ENCODE measurements at places on chromosomes 13 and 19.

DNA sequence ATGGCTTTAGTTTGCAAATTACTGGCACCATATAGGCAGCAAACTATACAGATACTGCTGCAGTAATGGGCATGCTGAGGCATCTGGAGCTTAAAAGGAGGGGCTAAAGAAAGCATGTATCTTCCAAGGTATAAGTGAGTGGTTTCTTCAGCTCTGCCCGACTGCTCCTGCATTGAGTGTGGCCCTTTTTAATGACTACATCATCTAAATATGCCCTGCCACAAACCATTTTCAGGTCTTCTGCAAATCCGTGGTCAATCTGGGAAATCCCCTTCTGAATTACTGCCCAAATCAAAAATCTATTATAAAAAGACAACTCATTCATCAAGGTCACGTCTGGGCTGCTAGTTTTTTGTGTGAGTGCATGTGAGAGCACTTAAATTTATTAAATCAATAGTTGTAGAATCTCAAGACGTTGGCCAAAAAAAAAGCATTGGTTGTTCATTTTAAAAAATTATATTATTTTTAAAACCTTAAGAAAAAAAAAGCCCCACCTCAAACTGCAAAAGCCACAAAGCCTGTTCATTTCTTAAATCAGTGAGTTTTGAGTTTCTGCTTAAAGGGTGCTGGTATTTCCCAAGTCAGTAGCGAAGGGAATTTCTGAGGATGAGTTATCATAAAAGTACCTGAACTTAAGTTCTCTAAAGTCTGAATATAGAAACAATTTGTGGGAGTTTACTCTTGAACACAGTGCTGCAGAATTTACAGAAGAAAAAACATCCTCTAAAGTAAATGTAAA, 16.3 kb downstream of the LCP1 start:
- DNase-seq, result no peak

GRCh38 chr13:113024466-113024865, 55.5 kb downstream of the MCF2L start:
- no peak for DNase-seq

- no peak for DNase-seq
These were observed 2.0 kb downstream of the PALM start for GRCh38 chr19:710767-711166.

DNA sequence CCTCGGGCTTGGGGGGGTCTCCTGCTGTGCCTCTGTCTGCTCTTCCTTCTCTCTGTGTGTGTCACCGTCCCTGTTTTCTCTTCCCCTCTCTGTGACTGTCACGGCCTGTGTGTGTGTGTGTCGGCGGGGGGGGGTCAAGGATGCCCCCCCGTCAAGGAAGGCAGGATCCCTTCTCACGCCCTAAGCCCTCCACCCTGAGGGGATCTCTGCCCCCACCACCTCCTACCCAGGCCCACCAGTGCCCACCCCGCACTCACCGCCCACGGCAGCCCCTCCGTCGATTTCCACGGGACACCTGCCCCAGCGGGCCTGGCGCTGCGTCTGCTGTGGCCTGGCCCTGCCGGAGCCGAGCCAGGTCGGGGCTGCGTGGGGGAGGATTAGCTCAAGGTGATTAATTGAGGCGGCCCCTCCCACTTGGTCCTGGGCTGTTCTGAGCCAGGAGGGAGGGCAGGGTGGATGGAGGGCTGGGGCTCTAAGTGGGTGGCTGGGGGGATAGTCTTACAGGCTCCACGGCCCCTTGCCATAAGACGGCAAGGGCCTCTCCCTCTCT, at the start of gene RAX2:
TSS of gene RAX2 (minus strand) at position 323 of the 550 bp plus-strand sequence. CDS start 486 bp downstream, outside the sequence.
- no peak for DNase-seq

DNA sequence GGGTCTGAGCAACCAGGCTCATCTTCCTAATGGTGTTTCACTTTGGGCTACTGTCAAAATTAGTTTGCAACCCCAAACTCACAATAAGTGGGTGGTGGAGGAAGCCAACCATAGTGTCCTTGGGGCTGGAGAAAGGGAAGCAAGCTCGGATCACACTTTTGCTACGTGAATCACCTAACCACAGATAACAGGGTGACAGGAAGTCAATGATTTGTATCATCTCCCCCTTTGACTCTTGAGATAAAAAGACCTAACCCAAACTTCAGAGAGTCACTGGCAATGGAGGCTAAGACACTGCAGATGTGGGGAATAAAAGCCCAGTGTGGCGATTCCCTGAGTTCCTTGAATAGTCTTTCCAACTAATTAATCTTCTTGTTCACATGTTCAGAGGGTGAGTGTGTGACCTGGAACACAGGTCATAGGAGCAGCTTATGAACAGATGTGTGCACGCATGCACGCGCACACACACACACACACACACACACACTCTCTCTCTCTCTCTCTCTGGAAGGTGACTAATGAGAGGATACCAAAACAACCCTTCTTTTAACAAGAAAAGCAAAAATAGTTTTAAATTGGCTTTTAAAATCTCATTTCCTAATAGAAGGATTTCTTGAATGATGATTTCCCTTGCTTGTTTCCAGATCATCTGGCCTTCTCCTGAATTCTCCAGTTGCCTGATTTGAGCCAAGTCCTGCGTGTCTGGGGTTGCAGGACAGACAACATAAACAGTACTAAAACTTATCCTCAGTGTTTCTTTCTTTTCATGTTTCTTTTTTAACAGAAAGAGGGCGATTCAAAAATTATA, 21.2 kb upstream of the DOCK9 start:
- DNase-seq, result no peak

- no peak for DNase-seq
These were observed 2.1 kb downstream of the CALM3 start for GRCh38 chr19:46603195-46603637.

DNA sequence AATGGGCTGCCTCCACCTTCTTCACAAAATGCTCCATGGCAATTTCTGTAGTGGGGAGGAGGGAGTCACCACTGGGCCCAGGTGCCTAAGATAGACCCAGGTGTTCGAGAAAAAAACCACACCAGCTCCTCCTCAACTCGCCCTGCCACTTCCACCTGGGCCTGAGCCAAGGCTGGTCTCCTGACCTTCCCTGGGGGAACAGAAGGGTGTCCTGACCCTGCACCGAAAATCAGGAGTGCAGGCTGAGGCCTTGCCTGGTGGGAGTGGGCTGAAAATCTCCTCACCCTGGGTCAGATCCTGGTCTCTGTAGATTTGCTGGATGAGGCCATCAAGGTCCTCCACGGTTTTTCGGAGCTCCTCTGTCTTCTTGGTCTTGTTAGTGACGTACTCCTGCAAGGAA, 17.6 kb upstream of the AKAP8 start:
- DNase-seq, result no peak

DNA sequence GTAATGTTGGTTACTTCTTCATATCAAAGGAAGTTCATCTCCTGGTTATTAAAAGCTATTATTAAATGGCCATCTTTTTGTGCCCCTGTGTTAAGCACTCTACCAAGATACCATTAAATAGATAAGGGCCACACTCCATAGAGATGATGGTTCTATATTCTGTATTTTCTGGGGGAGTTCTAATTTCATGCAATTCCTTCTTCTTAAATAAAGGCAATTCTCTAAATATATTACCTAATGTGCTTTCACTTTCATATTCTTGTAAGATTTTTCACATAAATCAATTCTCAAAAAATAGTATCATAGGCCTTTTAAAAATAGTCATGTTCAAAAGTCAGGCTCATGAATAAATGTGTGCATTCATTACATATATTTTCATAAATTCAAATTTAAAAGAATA, 47.0 kb upstream of the USPL1 start:
- DNase-seq, result no peak

- DNase-seq, result no peak
These were observed 4.0 kb upstream of the ZNF8 start for GRCh38 chr19:58274771-58275201.

DNA sequence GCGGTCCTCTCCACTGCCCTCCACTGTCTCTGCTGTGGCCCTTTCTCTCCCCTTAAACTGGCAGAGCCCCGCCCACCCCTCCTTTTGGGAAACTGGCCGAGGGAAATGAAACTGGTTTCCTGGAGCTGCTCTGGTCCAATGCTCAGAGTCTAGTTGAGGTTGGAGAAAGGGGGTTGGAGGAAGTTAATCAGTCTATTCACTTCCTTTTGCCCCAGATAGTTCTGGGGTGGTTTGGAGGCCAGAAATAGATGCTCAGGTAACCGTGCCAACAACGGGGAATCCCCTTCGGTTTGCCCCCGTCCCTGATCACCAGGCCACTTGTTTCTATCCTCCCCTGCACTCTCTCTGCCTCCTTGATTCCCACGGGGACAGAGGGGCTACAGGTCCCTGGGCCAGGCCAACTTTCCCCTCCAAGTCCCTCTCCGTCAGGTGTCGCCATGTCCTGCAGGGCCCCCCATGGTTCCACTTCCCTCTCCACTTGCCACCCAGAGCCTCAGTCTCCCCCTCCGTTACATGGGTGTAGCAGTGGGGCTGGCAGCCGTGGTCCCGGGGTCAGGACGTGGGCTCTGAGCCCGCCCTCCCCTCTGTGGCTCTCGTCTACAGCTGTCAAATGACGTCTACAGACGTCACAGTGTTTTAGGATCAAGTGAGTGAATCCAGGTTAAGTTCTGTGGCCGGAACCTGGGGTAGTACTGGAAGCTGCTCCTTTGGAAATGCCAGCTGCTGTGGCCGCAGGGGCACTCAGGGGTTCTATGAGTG, at the start of gene IL4I1:
TSS of gene IL4I1 (minus strand) at position 25 of the 759 bp plus-strand sequence. CDS start 727 bp downstream, outside the sequence.
- DNase-seq, result no peak

GRCh38 chr19:50464348-50464747, 12.0 kb upstream of the EMC10 start:
- no peak for DNase-seq

GRCh38 chr19:10009714-10010224, 535 bp downstream of the COL5A3 start:
- no peak for DNase-seq

- no peak for DNase-seq
These were observed 76.0 kb upstream of the TSC22D1 start for GRCh38 chr13:44652168-44652567.

DNA sequence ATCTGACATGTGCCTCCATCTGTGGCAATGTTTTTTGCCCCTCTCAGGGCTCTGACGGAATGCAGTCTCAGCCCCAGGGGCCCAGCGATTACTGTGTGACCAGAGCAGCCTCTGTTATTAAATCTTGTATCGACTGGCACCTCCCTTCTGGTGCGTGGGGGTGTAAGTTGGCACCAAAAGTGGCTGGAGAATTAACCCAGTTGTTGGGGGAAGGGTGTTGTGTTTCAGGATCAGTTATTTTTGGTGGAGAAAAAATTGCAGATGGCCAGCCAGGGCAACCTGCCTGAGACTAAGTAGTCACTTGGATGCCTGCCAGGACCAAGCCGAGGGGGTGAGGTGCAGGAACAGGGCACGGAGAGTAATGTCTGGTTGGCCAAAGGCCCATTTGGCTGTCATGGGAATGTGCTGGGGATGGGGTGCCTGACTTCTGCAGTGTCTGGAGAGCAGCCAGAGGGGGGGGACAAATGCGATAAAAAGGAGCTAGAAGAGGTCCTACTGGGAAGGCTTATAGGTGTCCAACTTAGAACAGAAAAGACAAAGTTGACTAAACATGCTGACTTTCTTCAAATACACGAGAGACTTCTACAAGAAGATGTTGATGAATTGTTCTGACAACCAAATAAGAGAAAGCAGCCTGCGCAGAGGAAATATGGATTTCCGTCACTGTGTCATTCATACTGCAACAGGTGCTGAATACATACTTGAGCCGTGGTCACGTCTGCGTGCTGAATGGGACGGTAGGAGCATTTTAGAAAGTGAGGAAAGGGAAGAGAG, 69.8 kb downstream of the SIAH3 start:
- DNase-seq, result no peak

DNA sequence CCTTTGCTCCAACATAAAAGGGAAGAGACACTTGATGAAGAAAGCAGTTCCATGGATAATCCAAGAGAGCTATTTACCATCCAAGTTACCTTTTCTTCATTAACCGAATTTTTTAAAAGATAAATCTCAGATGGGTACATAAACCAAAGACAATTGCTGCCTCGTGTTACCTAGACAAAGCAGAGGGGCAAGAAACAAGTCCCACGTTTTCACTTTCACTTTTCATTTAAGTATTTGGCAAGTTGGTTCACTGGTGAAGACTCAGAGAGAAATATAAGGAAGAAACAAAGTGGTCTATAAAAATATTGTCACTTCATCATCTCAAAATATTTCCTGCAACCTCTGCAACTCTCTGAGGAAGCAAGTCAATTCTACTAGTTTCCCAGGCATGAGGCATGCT, 446.1 kb downstream of the FGF14 start:
- DNase-seq, result no peak

GRCh38 chr19:28003543-28003942, 1209.4 kb downstream of the UQCRFS1 start:
- no peak for DNase-seq

- DNase-seq, result no peak
These were observed 916.7 kb downstream of the PCDH9 start for GRCh38 chr13:66313413-66313812.

- no peak for DNase-seq
These were observed 24.2 kb upstream of the IGFL1 start for GRCh38 chr19:46205183-46205984.

Data from ecto neural progenitor cell (in vitro differentiated cells).